ENCODE measurements at places on chromosomes 11 and 22.

DNA sequence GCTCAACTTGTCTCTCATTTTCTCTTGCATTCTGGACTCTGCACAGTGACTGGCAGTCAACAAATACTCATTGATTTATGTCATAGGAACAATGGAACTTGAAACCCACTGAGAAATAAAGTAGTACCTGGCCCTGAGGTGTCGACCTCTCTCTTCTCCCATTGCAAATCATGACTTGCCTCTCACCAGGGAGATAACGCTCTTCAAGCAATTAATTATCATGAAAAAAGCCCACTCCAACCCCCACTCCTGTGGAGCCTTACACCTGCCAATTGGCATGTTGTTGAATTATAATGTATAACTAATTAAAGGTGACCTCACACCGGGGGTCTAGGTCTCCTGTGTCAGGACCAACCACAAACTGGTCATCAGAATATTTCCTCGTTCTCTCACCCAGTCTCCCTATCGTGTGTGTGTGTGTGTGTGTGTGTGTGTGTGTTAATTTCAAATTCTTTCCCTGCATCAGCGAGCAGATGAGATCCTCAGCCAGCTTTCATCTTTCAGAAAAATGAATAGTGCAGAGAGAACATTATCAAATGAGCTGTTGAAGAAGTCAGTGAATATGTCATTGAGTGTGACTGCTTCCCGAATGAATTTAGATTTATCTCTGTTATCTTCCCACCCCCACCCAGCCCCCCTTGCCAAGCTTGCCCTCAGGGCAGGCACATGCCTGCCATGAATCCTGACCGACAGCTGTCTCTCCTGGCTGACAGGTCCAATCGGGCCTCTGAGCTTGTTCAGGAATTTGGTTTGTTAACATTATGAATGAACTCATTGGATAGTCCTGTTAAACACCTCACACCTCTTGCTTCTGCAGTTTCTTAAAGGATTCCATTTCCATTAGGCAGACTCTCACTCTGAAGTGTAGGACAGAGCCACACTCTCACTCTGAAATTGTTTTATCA is 357.4 kb downstream of the INSC start:
- DNase-seq: no peak

DNA sequence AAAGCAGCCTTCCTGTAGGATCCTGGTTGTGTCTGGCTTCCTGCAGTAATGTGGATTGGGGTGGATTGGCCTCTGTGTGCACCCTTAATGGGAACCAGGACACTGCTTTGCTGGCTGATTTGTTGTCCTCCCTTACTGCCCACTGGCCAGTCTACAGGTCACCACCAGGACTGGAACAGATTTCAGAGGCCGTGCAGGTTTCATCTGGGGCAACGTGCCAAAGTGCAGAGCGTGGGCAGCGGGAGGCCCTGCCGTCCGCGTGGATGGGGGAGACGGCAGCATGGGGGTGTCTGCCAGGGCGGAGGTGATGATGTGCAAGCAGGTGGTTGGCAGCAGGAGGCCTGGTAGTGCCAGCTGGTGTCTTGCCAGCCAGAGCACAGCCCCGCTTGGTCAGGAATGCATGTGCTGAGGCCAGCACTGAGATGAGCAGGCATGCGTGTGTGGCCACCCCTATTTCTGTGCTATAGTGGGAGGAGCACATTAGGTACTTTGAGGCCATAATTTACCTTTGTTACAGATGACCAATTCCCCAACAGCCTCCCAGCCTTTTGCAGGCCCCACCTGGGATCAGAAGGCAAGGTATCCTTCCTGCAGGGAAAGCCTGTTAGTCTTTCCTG is 24.3 kb downstream of the BCR start:
- no peak for DNase-seq

DNA sequence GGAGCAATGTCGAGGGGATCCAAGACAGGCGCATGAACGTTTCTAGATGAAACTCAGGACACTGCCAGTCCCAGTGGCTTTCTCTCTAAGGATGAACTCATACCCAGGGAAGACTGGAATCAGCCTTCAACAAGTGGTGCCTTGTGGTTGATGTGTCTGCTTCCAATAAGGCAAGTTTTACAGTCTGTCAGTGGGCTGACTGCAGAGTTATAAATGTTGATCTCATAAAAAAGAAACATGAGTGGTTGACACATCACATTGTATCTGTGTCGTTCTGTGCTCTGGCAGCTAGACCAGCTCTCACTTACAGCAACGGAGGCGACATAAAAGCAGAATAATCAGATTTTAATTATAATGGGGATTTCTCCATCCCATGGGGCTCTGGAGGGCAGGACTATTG is 96.7 kb downstream of the SNX19 start:
- DNase-seq: no peak

GRCh38 chr11:43687120-43687791 is 6.7 kb downstream of the HSD17B12 start:
- no peak for DNase-seq

All from activated naive CD4-positive, alpha-beta T cell (primary cell).